ENCODE measurements at places on chromosomes 13 and 19. TPM values are rescaled to one million over a fixed set of nuclear protein-coding genes. Genes with fewer than 3 reads are reported as not detected.
A peak's percentile ranks its signal among the peaks of the same experiment; 100 is the strongest.

The ZNF587B gene
- 10.4 TPM for total RNA-seq

The ZNF569 gene
- total RNA-seq, result 2.0 TPM

The AMER2 gene
- 0.14 TPM for total RNA-seq

The PSG7 gene
- not detected for total RNA-seq

The C19orf85 gene
- total RNA-seq, result not detected

The PIBF1 gene
- 43.2 TPM for total RNA-seq

The ZNF700 gene
- 8.8 TPM for total RNA-seq

The VSTM1 gene
- not detected for total RNA-seq

DNA sequence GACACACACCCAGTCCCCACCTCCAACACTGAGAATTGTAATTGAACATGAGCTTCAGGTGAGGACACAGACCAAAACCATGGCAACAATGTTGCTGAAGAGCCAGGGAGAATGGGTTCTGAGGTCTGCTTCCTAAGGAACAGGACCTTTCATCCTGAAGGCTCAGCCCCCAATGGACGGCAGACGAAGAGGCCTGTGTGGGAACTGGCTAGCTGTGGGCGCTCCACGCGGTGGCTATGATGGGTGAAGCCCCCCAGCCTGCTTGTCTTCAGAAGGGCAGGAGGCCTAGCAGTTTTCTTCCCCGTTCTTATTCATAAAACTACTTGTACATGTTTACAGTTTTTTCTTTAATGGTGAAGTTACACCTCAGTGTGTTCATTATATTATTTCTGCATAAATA is 136.1 kb upstream of the SPACA7 start:
- peak; percentile 11 for DNase-seq
- H3K36me3 ChIP-seq, result no peaks in the 10 kb centered on the region
- H3K4me3 ChIP-seq, result no peak overlapping the region
- no peaks in the 10 kb centered on the region for H3K4me1 ChIP-seq
- no peak overlapping the region for H3K27ac ChIP-seq
- H3K27me3 ChIP-seq, result no peaks in the 10 kb centered on the region

DNA sequence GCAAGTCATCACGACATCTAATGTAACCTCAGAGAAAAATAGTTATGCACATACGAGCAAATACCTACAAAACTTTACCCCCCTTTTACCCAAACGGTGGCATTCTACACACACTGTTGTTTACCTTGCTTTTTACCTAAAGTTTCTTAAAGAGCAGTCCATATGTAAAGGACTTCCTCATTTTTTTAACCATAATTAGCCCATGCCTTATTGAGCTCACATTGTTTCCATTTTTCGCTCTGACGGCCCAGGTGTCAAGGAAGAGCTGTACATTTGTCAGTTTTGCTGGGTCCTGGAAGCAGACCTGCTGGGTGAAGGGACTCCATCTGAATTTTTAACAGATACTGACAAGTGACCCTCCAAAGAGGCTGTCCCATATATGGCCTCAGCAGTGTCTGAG is 89.4 kb downstream of the STK24 start:
- no peaks in the 10 kb centered on the region for H3K27me3 ChIP-seq
- H3K4me1 ChIP-seq, result peaks cover 78% of the 10 kb centered on the region
- no peak for DNase-seq
- H3K36me3 ChIP-seq, result peaks cover 3% of the 10 kb centered on the region

DNA sequence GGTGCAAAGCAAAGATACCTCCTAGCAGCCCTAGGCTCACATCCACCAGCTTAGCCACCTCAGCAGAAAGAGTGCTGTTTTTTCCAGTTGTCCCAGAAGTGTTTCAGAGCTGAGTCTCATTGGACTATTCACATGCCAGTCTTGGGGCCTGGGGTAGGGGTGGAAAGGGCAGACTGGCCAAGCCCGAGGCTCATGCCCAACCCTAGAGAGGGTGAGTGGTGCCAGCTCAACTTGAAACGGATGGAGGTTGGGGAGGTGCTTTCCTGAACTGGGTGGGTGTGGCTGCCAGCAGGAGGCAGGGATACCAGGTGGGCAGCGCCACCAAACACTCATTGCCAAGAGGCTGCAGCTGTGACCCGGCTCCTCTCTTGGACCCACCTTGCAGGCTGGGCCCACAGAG is 116.9 kb downstream of the DPF1 start:
- no peaks in the 10 kb centered on the region for H3K27me3 ChIP-seq
- H3K4me3 ChIP-seq, result no peak overlapping the region
- no peaks in the 10 kb centered on the region for H3K4me1 ChIP-seq
- DNase-seq, result no peak
- H3K36me3 ChIP-seq, result peaks cover 99% of the 10 kb centered on the region

DNA sequence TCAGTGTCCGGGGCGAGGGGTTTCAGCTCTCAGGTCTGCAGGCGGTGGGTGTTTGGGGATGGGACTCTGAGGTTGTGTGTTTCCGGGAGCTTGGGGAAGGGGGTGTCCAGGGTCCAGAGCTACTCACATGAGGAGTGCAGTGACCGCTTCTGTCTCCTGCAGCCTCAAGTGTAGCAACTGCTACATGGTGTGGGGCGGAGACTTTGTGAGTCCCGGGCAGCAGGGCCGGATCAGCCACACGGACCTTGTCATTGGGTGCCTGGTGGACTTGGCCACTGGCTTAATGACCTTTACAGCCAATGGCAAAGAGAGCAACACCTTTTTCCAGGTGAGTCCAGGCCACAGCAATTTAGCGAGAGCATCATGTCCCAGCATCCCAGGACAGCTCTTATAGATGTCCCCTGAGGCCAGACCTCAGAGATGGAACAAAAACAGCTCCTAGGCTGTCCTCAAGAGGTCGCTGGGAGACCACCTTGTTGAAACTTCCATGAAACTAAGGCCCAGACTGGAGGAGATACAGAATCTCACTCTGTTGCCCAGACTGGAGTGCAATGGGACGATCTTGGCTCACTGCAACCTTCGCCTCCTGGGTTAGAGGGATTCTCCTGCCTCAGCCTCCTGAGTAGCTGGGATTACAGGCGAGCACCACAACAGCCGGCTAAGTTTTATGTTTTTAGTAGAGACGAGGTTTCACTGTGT is 44.9 kb downstream of the RYR1 start:
- H3K27ac ChIP-seq, result no peak overlapping the region
- DNase-seq, result no peak
- H3K4me1 ChIP-seq, result no peaks in the 10 kb centered on the region
- peaks cover 49% of the 10 kb centered on the region for H3K27me3 ChIP-seq
- no peak overlapping the region for H3K4me3 ChIP-seq
- H3K36me3 ChIP-seq, result no peaks in the 10 kb centered on the region

DNA sequence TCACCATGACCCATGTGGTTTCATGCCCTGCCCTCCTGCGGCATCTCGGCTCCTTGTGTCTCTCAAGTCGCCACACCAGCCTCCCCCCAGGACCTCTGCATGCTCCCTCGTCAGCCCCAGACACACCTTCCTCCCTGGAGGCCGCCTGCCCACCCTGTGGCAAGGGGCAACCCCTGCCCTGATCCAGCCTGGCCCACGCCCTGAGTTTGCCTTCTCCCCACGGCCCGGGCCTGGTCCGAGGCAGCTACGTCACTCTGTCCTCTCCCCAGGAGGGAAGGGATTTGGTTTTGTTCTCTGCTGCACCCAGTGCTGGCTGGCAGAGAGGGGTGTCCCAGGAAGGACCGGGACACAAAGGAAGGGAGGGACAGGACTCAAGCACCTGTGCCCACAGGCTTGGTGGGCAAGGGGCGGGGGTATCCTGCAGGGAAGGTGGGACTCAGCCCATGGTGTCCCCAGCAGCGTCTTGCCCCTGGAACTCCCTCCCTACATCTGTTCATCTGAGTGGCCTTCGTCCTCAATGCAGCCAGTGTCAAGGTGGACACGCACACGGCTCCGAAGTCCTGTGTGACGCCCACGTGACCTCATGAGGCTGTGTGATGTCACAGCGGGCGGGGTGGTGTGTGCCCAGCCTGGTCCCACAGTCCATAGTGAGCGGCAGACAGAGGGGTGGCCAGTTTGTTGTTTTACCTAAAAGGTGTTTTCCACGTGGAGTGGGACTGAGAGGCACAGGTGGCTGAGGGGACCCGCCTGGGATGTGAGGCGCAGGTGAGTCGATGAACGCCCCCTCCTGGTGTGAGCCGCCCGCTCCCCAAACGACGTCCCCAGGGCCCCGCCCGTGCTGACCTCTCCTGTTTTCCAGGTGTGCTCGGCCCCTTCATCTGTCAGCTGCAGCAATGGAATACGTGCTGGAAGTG is at the start of gene TEX29:
Gene TEX29, plus strand, starts transcription at position 645 of the 914 bp plus-strand sequence. Its CDS starts 249 bp downstream, at position 894.
- no peak for DNase-seq
- no peak within 1 kb of the TSS for H3K4me3 ChIP-seq
- no peak within 1 kb of the TSS for H3K27ac ChIP-seq
- H3K4me1 ChIP-seq, result no peaks in the 10 kb centered on the region
- peaks cover 8% of the 10 kb centered on the region for H3K36me3 ChIP-seq

- no peak for DNase-seq
- no peaks in the 10 kb centered on the region for H3K4me1 ChIP-seq
- no peaks in the 10 kb centered on the region for H3K36me3 ChIP-seq
- no peak within 1 kb of the TSS for H3K27ac ChIP-seq
- H3K27me3 ChIP-seq, result no peaks in the 10 kb centered on the region
These were observed at the start of gene URAD for GRCh38 chr13:27988520-27988919. TSS of gene URAD (minus strand) at chr13:27988693. CDS start at chr13:27988637, 56 bp downstream.

GRCh38 chr19:43574424-43575155 is 737 bp downstream of the XRCC1 start:
- H3K27me3 ChIP-seq, result no peaks in the 10 kb centered on the region
- H3K27ac ChIP-seq, result peak overlapping the region; percentile 92
- no peaks in the 10 kb centered on the region for H3K36me3 ChIP-seq
- peaks cover 13% of the 10 kb centered on the region for H3K4me1 ChIP-seq

DNA sequence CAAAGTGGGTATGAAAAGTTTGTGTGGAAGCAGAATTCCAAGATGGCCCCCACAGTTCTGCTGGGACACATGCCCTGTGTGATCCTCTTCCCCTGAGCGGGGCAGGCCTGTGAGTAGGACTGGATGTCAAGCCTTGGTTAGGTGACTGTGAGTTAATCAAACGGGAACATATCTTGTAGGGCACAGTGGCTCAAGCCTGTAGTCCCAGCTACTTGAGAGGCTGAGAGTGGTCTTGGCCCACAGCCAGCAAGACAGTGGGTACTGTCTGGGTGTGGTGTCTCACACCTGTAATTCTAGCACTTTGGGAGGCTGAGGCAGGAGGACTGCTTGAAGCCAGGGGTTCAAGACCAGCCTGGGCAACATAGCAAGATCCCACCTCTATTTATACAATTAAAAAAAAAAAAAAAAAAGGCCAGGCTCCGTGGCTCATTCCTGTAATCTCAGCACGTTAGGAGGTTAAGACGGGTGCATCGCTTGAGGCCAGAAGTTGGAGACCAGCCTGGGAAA is 6.4 kb downstream of the ZNF653 start:
- H3K36me3 ChIP-seq, result peaks cover 70% of the 10 kb centered on the region
- no peak overlapping the region for H3K27ac ChIP-seq
- no peaks in the 10 kb centered on the region for H3K27me3 ChIP-seq
- H3K4me1 ChIP-seq, result peaks cover under 1% of the 10 kb centered on the region

- H3K4me1 ChIP-seq, result no peaks in the 10 kb centered on the region
- DNase-seq, result no peak
- H3K27me3 ChIP-seq, result no peaks in the 10 kb centered on the region
- H3K27ac ChIP-seq, result no peak overlapping the region
These were observed 712.9 kb upstream of the GPC6 start for GRCh38 chr13:92513672-92514071.

DNA sequence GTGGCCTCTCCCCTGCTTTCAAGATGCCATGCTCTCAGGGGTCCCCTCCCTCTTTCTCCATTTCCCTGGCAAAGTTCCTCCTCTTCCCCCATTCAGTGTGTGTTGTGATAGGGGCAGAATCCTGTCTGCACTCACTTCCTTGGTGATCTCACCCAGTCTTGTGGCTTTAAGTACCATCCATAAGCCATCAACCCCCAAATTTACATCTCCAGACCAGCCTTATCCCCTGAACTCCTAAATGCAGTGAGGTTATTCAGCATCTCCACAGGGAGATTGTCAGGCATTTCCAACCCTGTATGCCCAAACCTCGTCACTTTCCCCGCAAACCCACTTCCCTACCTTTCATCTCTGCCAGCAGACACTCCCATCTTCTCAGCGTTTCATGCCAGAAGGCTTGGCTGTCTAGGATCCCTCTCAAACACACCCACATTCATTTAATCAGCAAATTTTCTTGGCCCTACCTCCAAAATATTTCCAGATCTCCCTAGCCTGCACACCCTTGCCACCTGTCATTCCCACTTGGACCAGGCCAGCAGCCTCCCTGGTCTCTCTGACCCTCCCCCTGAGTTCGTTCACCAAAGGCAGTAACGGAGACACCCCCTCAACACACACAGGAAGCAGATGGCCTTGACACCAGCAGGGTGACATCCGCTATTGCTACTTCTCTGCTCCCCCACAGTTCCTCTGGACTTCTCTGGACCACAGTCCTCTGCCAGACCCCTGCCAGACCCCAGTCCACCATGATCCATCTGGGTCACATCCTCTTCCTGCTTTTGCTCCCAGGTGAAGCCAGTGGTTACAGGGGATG is at the start of gene HCST:
Gene HCST, plus strand, starts transcription at position 676 of the 808 bp plus-strand sequence. Its CDS starts 65 bp downstream, at position 741.
- no peaks in the 10 kb centered on the region for H3K27me3 ChIP-seq
- H3K36me3 ChIP-seq, result peaks cover 6% of the 10 kb centered on the region
- DNase-seq, result peak; percentile 51
- peak within 1 kb of the TSS; percentile 95 for H3K27ac ChIP-seq
- H3K4me3 ChIP-seq, result peak within 1 kb of the TSS; percentile 34

Measured in stomach (tissue), 19 donors.